ENCODE measurements at places on chromosomes 12 and 14.
A peak's percentile ranks its signal among the peaks of the same experiment; 100 is the strongest.

DNA sequence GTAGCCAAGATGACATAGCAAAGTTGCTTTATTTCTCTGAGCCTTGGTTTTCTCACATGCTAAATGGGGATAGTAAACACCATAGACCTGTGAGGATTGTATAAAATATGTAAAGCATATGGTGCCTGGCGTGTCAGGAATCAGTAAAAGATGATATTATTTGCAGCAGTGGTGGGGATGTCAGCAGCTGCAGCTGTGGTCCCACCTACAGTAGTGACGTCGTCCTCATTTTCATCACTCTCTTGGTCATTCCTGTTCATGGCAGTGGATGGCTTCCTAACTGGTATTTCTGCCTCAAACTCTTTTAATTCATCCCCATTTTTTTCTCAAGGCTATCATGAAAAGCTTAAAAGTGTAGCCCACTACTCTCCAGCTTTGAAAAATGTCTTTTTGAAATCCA lies 12.1 kb downstream of the BMAL2 start:
- no peak for DNase-seq

- no peak for DNase-seq
These were observed 92.7 kb downstream of the DYRK2 start for GRCh38 chr12:67741270-67741669.

- DNase-seq = no peak
These were observed 86.2 kb upstream of the MYL2 start for GRCh38 chr12:111006621-111007020.

DNA sequence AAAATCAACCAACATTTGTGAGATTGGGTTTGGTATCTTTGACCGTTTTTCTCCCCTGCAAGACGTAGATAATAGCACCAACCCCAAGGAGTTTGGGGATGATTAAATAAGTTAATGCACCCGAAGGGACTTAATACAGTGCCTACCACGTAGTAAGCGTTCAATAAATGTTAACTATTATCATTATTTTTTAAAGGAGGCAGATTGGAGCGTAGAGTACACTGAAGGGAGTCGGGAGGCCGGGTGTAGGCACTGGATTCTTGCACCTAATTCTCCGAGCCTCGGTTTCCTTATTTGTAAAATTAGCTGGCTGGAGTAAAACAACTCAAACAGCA lies 367 bp upstream of the FRS2 start:
- no peak for DNase-seq

DNA sequence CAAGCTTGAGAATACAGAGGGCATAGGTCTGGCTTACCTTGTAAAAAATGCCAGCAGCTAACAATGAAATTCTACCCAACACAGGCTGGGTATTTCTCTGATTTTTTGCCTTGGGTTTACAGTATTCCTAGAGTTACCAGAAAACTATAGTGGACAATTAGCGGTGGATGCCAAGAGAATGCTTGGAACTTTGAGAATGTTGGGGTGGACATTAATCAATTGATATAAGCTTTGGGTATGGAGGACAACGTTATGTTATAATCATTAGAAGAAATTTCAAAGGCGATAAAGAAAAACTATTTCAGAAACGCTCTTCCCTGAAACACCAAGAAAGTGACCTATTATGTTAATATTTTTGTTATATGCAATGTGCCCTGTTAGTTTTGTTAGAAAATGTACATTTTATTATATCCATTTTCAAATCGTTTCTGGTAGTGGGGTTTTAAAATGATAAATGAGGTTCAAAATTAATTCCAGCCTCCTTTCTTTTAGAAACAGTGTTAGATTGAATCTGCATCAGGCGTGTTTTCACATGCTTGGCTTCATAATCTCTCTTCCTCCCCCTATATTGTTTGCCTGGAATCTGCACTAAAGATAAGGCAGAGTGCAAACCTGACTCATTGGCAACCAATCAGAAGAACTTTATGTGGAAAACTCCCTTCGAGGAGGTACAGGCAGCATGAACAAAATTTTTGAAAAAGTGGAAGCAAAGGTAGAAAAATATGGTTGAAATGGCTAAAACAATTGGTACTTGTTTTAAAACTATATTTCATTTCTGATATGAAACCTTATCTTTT lies 1.4 kb upstream of the PTPRQ start:
- DNase-seq = no peak

DNA sequence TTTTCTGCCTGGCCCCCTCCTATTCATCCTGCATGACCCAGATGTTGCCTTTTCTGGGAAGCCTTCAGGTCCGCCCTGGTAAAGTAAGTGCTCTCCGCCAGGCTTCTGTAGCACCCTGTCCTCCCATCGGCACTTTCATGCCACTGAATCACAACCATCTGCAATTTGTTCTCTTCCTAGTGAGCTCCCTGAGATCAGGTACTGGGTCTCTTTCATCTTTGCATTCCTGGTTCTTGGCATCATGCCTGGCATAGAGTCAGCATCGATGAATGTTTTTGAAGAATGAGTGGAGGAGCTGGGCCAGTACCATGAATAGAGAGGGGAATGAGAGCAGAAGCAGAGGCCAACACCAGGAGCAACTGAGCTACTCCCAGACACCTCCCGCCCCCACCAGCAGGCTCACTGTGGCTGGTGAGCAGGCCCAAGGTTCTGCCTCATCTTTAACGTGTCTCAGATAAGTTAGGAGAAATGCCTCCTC lies 13.1 kb downstream of the ZDHHC22 start:
- no peak for DNase-seq

DNA sequence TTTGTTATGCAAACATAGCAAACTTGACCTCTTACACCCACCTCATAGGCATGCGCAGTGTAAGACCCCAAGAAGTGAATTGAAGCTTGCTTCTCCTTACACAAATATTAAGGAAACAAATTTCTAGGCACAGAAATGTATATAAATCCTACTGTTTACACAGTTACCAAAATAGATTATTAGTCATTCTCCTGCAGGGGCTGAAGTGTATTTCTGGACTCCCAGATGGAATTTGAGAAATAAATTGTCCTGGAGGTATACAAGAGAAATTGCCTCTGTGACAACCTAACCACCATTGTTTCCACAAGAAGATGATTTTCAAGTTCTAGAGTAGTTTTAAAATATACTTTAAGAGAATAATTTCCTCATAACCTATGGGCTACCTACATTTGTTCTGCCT lies 656.0 kb upstream of the MDGA2 start:
- DNase-seq = no peak

DNA sequence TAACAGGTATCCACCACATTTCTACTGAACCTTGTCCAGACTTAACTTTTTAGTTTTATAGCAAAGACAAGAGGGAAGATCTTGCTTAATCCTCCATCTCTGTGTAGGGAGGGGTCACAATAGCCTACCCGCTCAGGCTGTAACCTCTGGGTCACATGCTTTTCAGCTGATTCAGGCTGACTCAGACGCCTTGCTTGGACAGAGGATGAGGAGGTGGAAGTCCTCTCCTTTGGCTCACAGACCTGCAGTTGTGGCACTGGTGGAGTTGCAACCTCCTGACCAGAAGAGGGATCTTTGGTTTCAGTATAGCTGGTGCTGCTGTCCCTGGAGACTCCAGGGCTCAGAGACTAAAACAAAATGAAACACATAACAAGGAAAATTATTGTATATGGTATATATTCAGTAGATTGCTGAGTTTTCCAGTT lies 16.2 kb downstream of the ACIN1 start:
- DNase-seq = no peak

DNA sequence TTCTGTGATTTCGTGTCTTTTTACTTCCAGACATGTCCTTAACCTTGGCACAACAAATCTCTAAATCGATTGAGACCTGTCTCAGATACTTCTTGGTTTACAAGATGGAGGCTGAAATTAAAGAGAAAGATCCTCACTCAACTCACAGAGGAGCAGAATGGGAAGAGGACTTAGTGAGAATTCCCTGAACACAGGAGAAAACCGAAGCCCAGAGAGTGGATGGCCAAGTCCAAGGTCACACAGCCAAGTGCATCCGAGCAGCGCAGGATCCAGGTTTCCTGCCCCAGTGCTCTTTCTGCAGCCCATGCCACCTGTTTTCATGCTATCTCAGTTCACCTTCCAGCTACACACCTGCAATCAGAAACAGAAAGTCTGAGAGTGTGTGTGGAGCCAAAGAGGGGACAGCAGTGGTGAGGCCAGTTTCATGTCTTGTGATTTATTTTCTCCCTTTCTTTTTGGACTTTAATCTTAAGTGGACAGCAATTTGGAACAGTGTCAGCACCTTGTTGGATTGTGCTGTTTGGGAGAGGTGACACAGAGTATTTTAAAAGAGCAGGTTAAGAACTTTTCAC lies 22.9 kb upstream of the TCL1B start:
- DNase-seq = no peak

- peak; percentile 77 for DNase-seq
These were observed at the start of gene GLIPR1 for GRCh38 chr12:75480469-75480949. GLIPR1 (plus strand) TSS chr12:75480755; CDS start chr12:75480881, 126 bp downstream.

DNA sequence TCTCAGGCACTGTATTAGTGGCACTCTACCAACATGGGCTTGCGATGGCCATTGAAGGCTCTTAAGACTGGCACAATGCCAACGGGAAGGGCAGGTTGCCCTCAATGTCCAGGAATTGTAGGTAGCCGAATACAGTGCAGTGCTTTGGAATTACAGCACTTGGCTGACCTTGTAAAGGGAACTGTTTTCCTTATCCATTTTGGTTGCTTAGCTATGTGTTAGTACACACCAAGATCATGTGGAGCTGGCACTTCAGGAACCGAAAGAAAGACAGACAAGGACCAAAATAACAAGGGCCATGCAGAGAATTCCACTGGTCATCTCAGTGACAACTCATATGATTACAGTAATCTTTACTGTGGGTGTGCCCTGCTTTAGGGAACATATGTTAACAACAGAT lies 72.7 kb downstream of the DYRK2 start:
- DNase-seq = no peak

- DNase-seq = no peak
These were observed 38.3 kb downstream of the YLPM1 start for GRCh38 chr14:74801396-74801795.
